Stimulated activated naive CD4-positive, alpha-beta T cell treated with Interleukin-2 at 50 U/mL for 16 hours (primary cell): ENCODE measurements at places on chromosomes 16 and 17.

- peak; percentile 15 for DNase-seq
Observed at GRCh38 chr16:85955566-85955965, 56.6 kb downstream of the IRF8 start.

DNA sequence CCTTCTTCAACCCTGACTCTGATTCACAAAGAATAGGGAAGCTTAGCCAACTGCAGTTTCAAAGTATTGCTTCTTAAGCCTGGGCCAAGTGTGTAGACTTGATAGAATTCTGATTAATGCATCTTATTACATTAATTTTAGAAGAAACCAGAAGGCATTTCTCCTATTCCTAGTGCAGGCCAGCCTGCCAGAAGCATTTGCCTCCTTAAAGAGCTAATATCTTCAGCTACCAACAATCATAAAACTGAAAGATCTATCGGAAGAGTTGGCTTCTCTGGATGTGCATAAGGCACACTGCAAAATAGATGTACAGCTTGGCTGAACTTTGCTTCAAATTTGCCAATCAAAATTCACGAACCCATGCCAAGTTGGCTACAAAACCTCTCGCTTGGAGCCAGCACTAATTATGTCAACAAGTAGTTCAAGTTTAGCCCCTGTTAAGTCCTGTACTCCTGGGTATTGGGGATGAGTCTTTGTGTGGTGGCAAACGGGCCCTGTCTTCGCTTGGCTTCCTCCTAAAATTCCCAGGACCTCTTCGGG is 717.8 kb downstream of the WWOX start:
- DNase-seq = no peak

DNA sequence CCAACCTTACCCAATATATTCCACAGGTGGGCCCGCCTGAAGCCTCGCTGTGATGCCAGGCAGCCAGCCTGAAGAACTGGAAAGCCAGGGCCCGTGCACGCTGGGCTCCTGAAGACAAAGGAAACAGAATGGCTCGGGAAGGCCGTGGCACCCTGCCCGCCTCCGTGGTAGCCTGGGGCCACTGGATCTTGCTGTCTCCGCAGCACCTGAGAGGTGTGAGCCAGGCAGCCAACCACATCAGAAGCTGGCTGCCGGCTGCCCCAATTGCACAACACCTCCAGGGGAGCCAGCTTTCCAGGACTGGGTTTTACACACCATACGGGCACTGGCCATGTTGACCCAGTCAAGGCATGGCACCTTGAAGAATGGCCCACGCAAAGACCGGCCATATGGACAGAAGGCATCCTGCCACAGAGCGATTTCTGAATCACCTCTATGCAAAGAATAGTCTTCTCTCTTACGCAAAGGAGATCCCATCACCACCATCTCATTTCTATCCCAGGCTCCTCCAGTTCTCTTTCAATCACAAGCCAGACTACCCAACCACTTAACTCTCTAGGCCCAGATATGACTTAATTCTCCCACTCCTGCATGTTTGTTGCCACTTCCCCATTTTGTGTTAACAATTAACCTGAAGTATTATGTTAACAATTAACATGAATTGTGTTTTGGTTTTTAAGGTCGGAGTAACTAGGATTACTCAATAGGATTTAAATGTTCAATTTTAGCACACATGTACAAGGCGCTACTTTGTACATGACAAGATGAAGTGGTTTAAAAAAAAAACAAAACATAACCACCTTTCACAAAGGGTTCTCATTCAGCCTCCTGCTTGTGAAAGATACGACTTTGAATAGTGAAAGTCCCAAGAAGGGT is 32.1 kb downstream of the ZFHX3 start:
- DNase-seq = no peak

DNA sequence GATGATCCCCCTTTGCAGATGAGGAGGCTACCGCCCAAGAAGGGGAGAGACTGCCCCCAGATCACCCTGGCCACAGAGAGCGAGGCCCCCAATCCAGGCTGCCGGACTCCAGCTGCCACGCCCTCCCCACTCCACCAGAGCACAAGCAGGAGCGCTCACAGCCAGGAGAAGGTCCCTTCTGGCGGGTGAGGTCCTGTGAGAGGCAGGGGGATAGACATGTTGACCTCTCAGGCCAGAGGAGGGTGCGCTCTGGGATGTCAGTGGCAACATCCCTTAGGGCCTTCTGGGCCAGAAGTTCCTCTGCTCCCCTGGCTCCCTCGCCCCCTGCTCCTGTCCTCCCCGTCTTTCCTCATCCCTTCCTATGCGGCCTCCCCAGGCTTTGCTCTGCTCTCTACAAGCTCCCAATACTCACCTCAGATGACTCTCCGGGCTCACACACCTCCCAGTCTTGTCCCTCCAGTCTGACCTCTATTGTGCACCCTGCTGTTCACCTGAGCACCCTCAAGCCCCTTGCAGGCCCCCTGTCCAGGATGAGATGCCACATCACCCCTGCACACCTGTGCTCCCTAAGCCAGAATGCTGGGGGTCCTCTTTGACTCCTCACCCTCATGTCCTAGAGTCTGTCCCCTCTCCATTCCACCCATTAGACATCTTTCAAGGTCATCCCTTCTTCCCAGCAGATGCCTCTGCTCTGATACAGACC is 5.0 kb upstream of the NXPH3 start:
- no peak for DNase-seq
